ENCODE measurements at places on chromosomes 4 and X. TPM values are rescaled to one million over a fixed set of nuclear protein-coding genes. Genes with fewer than 3 reads are reported as not detected.

The NAT8L gene
- 0.12 TPM for total RNA-seq

DNA sequence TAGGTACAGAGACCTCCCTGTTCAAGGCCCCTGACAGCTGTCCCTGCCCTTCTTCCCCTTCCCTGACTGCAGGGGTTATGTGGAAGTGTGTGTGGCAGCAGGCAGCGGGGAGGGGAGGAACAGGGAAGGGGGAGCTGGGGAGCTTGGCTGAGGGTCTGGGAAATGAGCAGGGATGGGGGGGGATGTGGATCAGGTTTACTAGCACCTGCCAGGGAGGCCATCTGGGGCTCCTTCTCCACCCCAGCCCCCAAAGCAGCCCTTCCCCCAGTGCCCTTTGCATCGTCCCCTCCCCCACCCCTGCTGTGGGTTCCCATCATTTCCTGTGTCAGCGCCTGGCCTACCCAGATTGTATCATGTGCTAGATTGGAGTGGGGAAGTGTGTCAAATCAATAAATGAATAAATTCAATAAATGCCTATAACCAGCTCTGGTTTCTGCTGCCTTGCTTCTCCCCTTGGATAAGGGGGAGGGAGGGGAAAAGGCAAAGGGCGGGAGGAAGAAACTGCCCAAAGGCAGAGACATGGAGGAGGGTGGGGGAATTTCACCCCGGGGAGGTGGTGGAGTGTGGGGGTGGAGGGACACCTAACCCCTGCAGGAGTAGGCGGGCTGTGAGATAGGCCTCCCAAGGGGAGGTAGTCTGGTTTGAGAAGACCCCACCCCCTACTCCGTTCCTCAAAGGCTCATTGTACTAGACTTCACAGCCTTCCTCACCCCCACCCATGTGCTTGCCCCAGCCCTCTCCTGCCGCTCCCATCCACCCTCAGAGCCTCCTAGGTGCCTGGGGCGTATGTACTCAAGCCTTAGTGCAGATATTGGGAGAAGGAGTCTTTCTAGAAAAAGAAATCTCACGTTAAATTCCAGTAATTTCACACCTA, 3.2 kb downstream of the CXorf65 start:
- no peak for DNase-seq

The PCDH10 gene
- 91.7 TPM for total RNA-seq

DNA sequence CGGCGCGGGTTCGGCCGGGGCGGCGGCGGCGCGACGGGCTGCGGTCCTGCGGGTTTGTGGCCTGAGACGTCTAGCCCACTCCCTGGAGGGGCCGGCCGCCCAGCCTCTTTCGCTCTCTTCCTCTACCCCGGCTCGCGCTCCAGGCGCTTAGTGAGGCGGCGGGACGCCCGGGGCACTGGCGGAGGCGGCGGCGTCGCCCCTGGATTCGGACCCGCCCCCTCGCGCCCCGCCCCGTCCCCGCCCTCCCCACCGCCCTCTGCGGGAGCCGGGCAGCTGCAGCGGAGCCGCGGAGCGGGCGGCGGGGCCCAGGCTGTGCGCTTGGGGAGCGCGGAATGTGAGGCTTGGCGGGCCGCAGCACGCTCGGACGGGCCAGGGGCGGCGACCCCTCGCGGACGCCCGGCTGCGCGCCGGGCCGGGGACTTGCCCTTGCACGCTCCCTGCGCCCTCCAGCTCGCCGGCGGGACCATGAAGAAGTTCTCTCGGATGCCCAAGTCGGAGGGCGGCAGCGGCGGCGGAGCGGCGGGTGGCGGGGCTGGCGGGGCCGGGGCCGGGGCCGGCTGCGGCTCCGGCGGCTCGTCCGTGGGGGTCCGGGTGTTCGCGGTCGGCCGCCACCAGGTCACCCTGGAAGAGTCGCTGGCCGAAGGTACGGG, at the start of gene BMP2K:
Gene BMP2K, plus strand, starts transcription at position 272 of the 650 bp plus-strand sequence. Its CDS starts 194 bp downstream, at position 466.
- peak; percentile 80 for DNase-seq

DNA sequence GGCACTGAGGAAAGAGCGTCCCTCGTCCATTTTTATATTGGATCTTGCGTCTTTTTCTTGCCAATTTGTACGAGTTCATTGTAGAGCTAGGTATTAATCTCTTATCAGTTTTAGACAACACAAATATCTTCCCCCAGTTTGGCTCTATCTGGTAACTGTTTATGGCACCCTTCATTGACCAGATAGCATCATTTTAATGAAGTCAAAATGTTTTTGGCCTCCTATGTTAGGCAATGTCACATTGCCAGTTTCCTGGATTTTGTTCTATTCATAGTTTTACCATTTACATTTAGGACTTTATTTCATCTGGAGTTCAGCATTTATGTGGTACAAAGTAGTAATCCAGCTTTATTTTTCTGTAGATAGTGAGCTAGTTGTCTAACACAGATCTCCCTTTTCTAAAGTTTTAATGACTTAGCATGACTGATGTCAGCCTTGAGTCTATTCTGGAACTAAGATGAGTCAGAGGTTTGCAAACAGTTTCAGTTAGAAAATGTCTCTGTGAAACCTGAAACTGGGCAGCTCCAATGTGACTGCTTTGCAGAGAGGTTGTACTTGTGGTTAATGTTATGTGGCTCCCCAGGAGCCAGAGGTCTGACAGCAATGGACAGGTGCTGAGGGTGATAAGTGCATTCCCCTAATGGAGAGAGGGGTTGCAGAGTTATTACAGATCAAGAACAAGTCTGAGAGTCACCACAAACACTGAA, 5.3 kb upstream of the STBD1 start:
- no peak for DNase-seq

GRCh38 chrX:110103344-110103743, 100.4 kb downstream of the TMEM164 start:
- DNase-seq: no peak

The MECP2 gene
- 45.3 TPM for total RNA-seq

The L1CAM gene
- not detected for total RNA-seq

DNA sequence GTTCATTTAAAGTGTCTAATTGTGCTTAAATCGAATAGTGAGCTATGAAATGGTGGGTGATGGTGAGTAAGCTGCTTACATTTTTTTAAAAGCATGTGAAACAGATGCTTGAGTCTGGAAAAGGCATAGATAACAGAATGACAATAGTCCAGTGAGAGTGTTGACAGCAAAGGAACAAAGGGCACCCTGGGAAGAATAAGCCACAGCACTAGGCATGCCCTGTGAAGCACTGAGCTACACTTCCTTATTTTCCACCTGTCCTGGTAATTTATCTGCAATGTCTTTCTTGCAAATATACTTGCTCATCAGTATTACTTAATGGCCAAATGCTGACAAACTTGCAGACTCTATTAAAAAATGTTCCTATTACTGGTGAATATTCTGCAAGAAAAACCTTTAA, 168.7 kb downstream of the PRDM5 start:
- DNase-seq: no peak

GRCh38 chr4:116223040-116223732, 862.2 kb downstream of the TRAM1L1 start:
- no peak for DNase-seq

- DNase-seq: no peak
These were observed 66.1 kb upstream of the CLNK start for GRCh38 chr4:10750714-10751113.

- DNase-seq: no peak
These were observed 5.2 kb downstream of the HADH start for GRCh38 chr4:107994894-107995293.

- DNase-seq: no peak
These were observed 356.6 kb upstream of the MAGEB2 start for GRCh38 chrX:29858714-29859113.

- no peak for DNase-seq
These were observed 336.6 kb downstream of the SLITRK2 start for GRCh38 chrX:146154191-146154590.

DNA sequence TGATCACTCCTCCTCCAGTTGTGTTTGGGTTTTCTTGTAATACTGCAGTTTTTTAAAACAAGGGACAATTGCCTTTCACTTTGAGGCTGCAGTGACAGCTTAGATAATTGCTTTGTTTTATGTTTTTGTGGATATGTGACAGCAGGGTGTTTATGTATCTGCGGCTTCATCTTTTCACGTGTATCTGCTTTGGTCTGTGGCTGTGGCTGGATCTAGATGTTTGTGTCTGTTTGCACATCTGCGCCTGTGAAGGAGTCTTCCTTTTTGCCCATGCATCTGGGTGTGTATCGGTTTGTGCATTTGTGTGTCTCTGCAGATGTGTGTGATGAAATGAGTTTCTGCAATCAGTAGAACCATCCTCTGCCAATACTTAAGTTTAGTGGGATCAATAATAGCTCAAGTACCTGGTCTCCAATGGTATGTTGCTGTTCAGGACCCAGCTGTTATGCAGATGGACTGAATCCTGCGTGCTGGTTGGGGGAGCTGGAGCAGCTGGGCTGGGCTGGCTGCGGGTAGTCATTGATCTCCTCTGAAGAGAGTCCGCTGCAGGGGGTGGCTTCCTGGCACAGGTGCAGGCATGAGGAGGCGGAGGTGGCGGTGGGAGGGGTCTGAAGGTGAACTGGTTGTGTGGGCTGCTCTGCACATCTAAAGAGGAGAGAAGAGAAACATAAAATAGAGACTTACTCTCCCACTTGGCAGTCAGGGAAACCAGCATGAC, 390.3 kb downstream of the SH2D1A start:
- DNase-seq: no peak

DNA sequence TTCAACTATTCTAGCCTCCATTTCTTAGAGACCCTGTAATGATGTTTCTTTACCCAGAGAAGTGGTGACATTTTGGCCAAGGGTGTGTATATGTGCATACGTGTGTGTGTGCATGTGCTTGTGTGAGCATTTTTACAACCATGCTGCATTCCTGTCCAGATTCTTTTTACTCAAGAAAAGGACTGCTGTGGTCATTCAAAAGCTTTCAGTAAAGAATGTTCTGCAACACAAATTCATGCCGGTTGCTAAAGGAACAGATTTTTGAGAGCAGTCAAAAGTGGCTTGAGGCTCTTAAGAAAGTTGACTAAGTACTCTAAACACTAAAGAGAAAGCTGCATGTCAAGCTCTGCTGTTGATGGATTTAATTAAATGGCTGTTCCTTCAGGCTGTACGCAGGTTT, 65.0 kb upstream of the FMR1 start:
- DNase-seq: no peak

The VCX3A gene
- total RNA-seq: not detected
